ENCODE measurements at places on chromosomes 6 and 20.

- no peak for DNase-seq
These were observed 2.6 kb downstream of the PTK7 start for GRCh38 chr6:43078691-43079090.

DNA sequence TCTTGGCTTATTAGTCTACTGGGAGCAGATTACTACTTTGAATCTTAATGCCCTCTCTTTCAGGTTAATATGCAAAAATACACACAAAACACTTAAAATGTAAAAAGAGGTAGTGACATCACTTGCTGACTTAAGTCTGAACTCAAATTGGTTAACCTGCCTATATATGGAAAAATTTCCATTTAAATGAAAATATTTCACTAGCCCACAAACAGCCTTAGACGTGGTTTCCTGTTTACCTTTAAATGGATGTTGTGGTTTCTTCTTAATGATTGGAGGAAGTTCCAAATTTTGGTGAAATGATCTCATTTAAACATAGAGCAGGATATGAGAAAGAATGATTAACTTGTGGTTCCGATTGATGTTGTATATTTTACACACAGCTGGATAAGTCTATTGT is 553.7 kb downstream of the CD109 start:
- no peak for DNase-seq

DNA sequence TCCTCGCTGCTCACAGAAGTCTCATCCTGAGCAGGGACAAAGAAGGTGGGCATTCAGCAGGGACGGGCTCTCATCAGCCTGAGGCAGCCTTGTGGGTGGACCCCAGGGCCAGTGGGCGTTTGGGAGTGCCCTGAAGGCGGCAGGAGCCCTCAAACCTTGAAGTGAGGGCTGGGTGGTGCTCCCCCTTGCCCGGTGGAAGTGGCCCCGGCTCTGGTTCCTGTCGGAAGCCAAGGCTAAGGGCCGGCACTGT is 110.5 kb downstream of the NOL4L start:
- no peak for DNase-seq

GRCh38 chr20:19820555-19821211 is 62.6 kb downstream of the RIN2 start:
- DNase-seq = no peak

GRCh38 chr6:83511901-83512681 is at the start of gene PRSS35:
Gene PRSS35 (plus strand): TSS chr6:83512534. CDS start chr6:83523442, 10,908 bp downstream.
- peak; percentile 17 for DNase-seq

- no peak for DNase-seq
These were observed 29.0 kb upstream of the ELOVL5 start for GRCh38 chr6:53377793-53378192.

DNA sequence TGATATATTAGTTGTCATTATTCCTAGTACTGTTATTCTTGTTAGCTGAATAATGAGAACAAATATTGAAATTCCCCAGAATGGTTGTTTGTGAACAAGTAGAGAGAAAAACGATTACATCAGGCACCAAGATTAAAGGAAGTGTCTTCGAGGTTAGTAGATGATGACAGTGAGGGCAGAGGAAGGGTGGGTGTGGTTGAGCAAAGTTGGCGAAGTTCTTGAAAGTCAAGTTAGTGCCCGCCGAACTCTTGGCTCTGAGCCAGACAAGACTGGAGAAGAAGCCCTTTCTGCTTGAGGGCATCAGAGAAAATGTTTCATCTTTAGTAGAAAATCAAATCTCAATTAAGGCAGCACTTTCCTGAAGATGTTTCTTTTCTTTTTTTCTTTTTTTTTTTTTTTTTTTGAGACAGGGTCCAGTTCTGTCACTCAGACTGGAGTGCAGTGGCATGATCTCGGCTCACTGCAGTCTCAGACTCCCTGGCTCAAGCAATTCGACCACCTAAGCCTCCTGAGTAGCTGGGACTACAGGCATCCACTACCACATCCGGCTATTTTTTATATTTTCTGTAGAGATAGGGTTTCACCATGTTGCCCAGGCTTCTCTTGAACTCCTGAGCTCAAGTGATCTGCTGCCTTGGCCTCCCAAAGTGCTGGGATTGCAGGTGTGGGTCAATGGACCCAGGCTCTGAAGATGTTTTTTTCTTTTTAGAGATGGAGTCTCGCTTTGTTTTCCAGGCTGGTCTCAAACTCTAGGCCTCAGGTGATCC is 77.1 kb downstream of the SGK1 start:
- DNase-seq = peak; percentile 77

DNA sequence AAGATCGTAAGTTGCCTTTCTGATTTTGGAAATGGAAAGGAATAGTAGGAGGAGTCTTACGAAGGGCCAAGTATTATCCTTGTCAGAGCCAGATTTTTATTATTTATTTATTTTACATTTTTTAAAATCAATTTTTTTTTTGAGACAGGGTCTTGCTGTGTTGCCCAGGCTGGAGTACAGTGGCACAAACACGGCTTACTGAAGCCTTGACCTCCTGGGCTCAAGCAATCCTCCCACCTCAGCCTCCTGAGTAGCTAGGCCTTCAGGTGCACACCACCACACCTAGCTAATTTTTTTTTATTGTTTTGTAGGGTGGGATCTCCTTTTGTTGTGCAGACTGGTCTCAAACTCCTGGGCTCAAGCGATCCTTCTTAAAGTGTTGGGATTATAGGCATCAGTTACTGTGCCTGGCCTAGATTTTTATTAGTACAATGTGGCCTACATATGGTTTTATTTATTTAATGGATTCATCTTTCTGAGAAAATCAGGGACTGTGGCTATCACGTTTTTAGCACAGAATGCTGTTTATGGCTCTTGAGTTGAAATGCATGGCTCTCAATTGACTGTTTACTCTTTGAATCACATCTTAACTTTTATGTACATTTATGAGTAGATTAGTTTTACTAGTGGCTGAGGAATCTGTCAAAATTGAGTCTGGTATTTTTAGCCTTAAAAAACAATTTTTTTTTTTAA is 16.7 kb downstream of the CDC5L start:
- DNase-seq = no peak

- DNase-seq = no peak
These were observed 22.6 kb upstream of the DSP start for GRCh38 chr6:7518877-7519276.

DNA sequence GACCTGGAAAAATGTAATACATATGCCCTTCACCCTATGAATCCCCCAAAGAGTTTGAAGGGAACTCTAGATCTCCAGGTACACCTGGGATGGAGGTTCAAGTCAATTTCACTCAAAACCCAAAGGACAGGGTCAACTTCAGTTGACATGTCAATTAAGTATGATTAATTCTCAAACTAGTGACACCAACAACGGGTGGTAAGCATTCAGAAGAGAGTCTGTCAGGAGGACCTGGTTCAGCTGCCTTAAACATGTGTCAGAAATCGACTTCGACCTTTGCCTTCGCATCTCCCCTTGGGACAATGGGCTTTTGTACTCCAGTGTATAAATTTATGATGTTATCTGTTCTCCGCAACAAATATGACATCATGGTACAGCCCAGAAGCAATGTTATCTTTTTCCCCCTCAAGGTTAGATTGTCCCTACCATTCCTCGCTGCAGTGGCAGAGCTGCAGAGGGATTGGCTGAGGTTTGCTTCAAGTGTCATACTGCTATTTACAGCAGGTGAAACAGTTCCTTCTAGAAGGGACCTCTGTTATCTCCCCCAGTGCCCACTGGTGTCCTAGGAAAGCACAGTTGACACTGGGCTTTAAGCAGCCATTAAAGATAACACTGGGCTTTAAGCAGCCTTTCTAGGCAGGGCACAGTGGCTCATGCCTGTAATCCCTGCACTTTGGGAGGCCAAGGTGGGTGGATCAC is 94.7 kb upstream of the SNX9 start:
- no peak for DNase-seq

DNA sequence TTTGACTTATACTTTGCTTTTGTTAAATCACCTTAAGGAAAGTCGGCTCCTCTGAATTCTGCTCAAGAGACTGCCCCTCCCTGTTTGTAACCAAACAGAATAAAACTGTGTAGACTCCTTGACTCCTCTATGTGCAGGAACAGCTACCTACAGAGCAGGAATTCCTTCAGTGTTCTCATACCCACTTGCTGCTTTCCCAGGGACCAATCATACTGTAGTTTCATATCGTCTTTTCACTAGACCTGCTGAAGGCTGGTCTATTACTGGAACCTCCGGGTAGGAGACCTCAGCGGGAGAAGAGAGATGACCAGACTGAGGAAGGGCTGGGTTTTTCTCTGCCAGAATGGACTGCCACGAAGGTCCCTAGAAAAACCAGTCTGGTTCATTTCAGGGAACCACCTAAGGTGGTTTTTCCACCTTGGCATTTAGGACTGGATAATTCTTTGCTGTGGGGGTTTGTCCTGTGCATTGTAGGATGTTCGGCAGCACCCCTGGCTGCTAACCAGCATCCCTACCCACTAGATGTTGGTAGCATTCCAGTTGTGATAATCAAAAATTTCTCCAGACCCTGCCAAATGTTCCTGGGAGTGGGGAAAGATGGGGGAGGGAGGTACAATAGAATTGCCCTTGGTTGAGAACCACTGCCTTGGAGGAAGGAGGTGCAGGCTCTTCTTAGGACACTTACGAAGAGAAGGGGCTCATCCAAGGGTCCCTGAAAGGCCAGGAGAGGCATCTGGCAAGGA is 80.5 kb downstream of the DNAAF9 start:
- no peak for DNase-seq

DNA sequence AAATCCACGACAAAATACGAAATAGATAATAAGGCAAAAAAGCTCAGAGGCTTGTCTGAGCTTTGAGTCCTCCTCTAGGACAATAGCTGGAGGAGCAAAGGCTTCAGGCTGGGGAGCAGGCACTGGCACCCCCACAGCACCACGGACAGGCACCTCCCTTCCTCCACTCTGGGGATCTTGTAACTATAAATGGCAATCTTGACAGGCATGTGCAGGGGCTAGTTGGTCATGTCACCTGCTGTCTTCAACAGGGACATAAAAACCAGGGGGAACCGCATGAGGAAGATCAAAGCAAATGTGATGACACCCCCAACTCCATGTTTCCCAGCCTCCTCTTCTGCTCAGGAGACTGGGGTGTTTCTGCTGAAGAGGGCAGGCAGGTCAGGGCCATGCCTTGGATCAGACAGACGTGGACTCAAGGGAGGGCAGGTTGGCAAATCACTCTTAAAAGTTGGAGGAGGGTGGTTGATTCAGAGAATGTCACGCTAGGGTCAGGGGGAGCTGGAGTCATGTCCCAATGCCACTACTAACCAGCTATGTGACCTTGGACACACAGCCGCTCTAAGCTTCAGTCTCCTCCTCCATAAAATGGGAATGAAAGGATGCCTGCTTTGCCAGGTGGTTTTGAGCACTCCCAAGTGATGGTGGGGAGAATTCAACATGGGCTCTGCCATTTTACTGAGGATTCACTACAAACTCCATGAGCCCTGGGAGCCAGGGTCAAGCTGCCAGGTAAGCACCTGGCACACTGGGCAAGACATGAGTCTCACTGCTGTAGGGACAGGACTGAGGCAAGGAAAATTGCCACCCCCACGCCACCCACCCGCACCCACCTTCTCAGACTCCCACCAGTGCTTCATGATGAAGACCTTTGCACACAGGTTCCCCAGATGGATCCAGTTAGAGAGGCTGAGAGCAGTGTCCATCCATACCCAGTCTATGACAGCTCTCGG is 48.0 kb downstream of the NPEPL1 start:
- DNase-seq = no peak

DNA sequence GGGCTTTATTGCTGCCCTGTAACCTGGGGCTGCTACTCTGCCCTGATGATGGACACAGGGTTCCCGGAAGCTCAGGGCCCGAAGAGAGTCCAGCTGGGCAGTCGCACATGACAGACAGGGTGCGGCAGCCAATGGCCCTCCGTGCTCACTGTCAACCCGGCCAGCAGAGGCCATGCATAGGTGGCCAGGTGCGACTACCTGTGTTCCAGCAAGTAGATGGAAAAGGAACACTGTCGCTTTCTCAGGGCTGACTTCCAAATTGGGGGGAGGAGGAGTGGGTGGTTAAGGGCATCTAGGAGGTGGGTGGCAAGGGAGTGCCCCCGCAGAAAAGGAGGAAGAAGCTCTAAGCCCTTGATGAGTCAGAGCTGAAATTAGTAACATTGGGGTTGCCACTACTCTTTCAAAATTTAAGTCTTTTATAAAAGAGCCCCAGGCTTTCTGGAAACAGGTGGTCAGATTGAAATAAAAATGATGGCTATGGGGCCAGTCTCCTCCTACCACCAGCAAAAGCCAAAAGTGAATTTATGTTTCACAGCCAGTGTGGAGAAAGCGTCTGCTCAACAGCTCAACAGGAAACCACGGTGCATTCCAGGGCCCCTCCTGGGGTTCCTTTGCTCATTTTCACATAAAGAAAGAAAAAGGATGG is 2.3 kb upstream of the RAMACL start:
- DNase-seq = no peak

- DNase-seq = no peak
These were observed 351.2 kb downstream of the CDC5L start for GRCh38 chr6:44738601-44739146.

DNA sequence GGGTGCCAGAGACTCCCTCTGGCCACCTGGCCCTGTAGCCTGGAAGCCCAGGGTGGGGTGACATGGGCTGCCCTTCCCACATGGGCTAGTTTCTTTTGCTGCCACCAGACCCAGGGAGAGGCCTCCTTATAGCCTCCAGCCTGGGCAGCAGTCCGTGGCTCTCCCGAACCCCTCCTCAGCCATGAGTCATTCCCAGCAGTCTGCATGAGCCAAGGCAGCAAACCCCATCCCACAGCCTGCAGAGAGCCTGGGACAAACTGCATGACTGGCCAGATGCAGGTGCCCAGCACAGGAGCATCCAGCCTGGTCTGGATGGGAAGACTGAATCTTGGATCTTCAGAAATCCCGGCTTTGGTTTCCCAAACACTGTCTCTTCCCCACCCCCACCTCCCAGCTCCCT is 75.7 kb downstream of the MRPL14 start:
- no peak for DNase-seq

GRCh38 chr6:115838763-115839401 is 221.8 kb downstream of the FRK start:
- DNase-seq = no peak

DNA sequence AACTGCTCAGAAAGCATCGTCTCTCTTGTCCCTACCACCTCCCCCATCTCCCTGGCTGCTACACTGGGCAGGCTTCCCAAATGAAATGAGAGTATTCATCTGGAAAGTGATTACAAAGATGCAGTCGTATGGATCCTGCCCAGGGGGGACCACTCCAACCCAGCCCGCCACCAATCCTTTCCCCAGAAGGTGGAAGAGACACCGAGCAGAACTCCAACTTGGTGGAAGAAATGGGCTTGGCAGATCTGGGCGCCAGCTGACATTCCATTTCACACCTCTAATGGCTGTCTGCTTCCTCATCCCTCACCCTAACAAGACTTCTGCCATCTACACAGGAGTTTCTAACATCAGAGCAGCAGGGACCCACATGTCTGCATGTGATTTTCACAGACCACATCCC is 12.7 kb downstream of the PKHD1 start:
- no peak for DNase-seq

- no peak for DNase-seq
These were observed 5.0 kb upstream of the BANF2 start for GRCh38 chr20:17694767-17695166.

DNA sequence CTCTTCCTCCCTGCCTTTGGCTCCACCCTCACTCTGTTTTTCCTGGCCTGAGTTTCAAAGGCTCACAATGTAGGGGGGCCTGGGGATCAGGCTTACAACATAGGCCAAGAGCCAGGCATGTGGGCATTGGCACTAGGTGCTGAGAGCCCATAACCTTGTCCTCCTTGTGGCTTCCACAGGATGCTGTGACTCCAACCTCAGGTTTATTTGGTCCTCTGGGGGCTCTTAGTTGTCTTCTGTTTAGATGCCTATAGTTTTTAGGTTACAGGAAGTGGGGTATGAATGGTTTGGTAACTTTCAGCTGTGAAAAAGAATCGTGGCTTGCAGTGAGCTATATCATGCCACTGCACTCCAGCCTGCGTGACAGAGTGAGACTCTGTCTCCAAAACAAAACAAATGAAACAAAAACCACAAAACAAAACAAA is 25.6 kb downstream of the MMP24 start:
- peak; percentile 16 for DNase-seq

All from activated naive CD4-positive, alpha-beta T cell treated with Interleukin-2 at 50 U/mL for 16 hours (primary cell).